ENCODE measurements at places on chromosomes 12 and 14.

GRCh38 chr12:38417101-38417500 is 100.5 kb downstream of the ALG10B start:
- no peak for DNase-seq

DNA sequence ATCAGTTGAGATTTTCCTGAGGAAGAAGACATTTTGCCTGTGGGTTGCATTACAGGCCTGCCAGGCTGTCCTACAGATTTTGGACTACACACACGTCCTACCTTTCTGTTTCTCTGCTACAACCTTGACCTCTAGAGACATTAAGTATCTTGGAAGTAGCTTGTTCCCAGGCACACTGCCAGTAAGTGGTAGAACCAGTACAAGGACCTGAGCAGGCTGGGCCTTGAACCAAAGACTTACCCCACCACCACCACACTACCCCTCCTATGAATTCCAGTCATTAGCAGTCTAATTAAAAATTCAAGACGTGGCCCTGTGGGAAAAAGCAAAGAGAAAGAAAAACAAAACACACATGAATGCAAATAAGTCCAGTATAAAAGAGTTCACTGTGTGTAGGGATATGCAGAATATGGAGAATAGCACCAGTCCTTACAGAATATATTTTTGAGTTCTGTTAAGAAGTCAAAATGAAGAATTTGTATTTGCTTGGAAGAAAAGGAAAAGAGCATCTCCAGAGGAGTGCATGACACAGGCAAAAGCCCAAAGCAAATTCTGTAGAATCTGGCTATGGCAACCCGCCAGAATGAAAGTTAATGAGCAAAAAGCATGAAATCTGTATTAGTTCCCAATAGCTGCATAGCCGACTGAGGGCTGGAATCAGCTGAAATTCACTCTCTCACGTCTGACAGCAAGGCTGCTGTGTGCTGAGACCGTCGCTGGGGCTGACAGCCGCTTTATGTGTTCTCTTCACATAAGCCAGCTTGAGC is 74.3 kb upstream of the ST8SIA1 start:
- no peak for DNase-seq

- no peak for DNase-seq
Measured at GRCh38 chr14:81529391-81529790, 4.3 kb downstream of the SEL1L start.

GRCh38 chr14:102827716-102828115 is 50.5 kb downstream of the TRAF3 start:
- DNase-seq, result no peak

GRCh38 chr12:58030566-58031279 is 89.4 kb downstream of the ATP23 start:
- no peak for DNase-seq

- no peak for DNase-seq
Measured at GRCh38 chr14:58151133-58152013, 640 bp downstream of the ARMH4 start.

Data from KG1 (cell line).